ENCODE measurements at places on chromosomes 11 and 22.

DNA sequence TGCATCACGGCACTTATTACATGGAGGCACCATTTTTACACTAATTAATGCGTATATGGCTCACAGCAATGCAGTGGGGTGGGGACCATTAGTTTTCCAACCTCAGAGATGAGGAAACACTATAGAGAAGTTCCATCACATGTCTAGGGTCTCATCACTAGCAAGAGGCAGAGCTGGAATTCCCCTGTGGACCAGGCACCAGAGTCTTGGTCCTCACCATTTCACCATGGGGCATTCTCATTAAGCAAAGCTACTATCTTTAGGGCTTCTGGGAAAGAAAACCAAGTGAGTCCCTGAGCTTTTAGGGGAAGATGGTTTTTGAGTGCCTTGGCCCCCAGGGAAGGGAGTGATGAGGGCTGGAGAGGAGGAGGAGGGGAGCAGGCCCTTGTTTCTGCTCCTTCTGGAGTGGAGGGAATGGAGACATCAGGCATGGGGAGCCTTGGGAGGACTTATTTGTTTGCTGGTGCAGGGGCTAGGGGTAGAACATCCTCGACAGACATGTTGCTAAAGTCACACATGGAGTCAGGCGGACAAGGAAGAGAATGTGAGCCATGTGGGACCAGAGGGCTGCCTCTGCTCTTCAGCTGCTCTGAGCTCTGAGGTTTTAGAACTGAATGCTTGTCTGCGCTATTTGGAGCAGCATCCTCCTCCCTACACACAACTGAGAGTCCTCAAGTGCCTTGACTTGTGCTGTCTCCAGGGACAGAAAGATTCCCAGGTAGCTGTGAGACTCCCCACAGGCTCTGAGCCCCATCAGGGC lies 40.3 kb upstream of the ZBED5 start:
- DNase-seq, result peak; percentile 96

DNA sequence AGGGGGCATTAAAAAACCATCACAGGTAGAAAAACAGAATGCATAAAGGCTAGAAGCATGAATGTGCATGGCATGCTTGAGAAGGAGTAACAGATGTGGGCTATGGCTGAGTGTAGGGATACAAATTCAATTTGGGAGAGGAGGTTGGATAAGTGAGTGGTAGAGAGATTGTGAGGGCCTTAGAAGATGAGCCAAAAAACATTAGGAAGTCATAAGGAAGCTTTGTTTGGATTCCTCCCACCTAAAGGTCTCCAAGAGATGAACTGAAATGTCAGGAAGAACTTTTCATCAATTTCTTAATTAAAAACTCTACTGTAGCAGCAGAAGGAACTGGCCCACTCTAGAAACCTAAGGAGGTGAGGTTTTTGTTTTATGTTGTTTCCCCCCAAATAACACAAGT lies 41.2 kb upstream of the CSNK2A3 start:
- DNase-seq, result no peak

DNA sequence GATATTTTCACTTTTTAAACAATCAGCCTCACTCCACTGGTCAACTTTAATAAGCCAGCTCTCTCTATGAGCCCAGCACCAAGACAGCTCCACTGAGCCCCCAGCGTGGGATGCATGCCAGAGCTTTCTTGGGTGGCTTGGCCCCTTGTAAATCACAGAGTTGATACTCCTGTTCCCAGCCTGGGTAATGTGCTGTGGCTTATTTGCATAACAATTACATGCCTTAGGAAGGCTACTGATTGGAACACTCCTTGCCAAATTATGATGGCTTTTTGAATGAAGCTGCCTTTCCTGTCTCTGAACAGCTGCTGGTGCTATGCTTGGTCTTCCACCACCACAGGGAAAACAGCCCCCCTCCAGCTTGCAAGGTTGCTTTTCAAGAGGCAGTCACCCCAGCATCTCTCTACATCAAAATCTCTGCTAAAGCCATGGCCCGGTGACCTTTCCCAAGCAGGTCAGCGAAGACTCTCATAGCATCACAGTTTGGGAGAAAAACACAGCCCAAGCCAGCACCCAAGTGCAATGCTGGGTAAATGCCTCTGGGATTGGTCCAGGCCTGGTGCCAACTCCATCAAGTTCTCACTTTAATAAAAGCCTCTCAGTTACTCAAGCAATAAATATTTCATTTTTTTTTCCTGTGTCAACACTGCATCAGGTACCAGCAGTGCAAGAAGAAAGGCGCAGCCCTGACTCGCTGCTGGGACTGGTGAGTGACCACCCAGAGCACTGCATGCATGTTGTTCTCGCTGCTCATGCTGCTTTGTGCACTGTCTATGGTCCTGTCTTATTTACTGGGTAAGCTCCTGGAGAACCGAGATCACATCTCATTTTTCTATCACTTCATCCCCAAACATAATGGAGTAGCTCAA lies 549.3 kb downstream of the OPCML start:
- no peak for DNase-seq

DNA sequence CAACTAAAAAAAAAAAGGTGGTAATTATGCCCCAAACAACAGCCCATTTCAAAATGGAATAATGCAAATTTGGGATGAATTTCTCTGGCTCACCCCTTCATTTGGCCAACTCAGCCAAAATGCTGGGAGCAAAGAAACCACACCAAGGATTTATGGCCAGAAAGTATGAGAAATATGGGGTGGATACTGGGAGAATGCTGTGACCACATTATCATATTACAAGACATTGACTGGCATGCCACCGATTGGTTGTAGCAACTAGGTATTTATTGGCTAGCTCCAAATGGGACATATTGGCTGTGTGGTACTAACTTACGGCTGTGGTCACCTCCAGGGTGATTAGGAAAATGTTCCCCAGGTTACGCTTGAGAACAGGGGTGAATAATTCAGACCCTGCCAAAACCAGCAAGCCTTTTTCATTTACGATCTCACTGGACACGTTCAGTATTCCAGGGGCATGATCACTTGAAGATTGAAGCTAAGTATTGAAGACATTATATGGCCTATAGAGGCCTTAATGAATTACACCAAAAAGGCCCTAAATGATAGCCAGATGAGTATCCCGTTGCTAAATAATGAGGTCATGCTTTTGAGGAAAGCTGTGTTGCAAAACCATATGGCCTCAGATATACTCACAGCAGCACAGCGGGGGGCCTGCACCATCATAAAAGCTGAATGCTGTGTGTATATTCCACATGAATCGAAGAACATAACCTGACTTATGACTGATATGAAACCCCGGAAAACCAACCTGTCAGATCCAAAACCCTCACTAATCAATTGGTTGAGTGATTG lies 3.8 kb upstream of the FDX1 start:
- DNase-seq, result peak; percentile 56
